ENCODE measurements at places on chromosomes 6 and 20.

GRCh38 chr6:34152042-34152524, 6.2 kb upstream of the GRM4 start:
- DNase-seq: no peak

GRCh38 chr6:7671581-7671980, 54.3 kb upstream of the BMP6 start:
- no peak for DNase-seq

DNA sequence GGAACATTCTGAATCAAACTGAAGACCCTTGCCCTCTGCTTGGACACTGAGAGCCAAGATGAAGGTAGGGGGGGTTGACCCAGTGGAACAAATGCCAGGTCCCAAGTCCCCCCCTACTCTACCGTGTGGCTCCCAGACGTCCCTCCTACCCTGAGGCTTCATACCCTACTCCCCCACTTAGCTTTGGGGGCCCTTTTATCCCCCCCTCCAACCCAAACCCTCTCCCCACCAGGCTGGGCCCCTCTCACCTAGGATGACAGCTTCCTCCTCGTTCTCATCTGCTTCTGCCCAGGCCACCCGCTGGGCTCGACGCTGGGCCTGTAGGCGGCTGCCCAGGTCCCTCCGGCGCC, 1.5 kb downstream of the DDRGK1 start:
- no peak for DNase-seq

- DNase-seq: no peak
Measured at GRCh38 chr6:1389369-1390132, at the start of gene FOXF2. Gene FOXF2 (plus strand): TSS chr6:1389576. CDS start chr6:1389948, 372 bp downstream.

GRCh38 chr6:167477688-167478087, 152.8 kb downstream of the TTLL2 start:
- no peak for DNase-seq

- no peak for DNase-seq
Measured at GRCh38 chr6:29992807-29993206, 50.5 kb downstream of the HLA-A start.

GRCh38 chr6:160691617-160692016, 10.4 kb upstream of the PLG start:
- no peak for DNase-seq

DNA sequence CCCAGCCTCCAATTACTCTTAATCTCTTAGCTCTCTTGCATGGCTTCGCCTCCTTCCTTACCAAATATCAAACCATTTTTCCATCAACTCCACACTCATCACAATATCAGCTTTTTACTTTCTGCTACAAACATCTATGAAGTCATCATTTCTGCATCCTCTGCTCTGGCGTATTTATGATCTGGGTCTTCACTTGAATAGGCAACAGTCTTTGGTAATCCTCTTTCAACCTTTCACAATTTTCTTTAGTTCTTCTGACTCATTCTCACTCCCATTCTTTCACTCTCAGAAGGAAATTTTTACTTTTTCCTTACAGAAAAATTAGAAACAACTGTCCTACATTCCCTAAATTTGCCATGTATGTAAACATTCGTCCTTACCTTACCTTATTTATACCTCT, 522.4 kb downstream of the HDGFL1 start:
- DNase-seq: no peak

DNA sequence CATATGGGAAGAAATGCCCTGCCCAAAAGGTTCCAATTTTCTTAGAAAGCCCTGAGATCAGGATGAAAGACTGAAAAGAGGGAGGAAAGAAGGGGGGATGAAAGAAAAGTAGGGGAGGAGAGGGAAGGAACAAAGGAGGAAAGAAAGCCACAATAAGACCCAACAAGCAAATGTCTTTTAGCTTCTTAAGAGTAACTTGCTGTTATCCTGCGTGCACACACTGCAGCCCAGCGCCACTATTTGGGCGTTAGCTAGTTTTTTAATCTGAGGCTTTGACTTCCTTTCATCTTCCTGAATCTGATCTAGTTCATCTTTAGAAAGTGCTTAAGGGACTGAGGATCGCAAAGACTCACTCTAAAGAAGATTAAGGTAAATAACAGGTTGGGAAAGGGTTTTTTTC, 77.4 kb upstream of the HDDC2 start:
- no peak for DNase-seq

- DNase-seq: no peak
Measured at GRCh38 chr20:15673206-15673605, 900.0 kb downstream of the KIF16B start.

DNA sequence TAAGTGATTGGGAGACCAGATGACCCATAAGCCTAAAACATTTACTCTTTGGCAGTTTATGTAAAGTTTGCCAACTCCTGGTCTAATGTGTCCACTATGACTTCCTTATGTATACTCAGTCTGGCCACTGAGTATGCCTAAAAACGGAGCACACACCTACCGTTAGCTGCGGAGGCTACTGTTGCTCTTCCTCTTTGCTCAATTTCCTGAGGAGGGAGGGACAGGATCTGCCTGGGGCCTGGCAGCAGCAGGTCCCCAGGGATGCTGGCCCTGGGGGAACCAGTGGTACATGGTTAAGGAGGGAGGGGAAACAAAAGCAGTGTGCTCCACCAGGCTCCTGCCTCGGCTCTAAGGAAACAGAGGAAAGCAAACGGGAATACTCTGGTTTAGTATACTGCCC, 113.5 kb downstream of the CDYL start:
- DNase-seq: no peak

GRCh38 chr6:28981833-28982475, 23.2 kb downstream of the ZNF311 start:
- DNase-seq: peak; percentile 77

DNA sequence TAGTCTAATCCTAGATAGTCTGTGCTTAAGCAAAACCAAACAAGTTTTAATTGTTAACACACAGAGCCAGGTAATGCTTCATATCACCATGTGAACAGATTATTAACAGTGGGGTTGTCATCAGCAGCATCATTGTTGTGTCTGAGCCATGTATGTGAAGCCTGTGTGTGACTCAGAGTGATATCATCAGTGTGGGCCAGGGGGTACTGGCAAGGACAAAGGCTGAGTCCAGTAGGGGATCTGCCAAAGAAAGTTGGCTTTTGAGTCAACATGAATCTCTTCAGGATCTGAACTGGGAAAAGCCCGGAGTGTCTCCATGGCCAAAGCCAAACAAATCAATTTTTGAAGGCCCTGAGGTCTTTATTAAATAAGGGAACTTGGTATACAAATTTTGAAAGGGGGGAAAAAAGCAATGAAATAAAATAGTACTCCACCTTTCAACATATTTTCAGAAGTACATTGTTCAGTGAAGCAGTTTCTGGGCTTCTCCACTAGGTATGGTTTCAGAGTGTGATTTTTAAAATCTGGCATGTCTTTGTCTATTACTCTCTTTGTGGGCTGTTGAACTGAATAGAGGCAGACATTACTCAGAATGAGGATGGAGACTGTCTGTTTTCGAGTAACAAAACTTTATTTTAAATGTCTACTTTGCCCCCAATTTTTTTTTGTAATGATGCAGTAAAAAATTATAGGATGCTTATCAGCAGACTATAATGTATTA, 444.2 kb upstream of the JAG1 start:
- no peak for DNase-seq

DNA sequence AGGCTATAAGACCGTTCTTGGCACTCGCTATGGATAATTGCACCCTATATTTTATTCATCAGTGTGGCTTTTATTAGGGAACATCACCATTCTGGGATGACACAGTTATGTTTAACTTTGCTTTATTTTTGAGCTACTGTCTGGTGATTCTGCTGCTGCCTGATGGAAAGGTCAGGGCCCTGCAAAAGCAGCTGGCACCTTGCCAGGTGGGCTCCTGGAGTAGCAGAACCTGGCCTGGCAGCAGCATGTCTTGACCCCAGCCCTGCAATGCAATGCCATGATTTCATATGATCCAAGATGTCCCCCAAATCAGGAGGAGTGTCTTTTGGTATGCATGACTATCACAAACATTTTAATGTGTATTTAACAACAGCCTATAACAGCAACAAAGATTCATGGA, 228.4 kb upstream of the RSPO3 start:
- no peak for DNase-seq

DNA sequence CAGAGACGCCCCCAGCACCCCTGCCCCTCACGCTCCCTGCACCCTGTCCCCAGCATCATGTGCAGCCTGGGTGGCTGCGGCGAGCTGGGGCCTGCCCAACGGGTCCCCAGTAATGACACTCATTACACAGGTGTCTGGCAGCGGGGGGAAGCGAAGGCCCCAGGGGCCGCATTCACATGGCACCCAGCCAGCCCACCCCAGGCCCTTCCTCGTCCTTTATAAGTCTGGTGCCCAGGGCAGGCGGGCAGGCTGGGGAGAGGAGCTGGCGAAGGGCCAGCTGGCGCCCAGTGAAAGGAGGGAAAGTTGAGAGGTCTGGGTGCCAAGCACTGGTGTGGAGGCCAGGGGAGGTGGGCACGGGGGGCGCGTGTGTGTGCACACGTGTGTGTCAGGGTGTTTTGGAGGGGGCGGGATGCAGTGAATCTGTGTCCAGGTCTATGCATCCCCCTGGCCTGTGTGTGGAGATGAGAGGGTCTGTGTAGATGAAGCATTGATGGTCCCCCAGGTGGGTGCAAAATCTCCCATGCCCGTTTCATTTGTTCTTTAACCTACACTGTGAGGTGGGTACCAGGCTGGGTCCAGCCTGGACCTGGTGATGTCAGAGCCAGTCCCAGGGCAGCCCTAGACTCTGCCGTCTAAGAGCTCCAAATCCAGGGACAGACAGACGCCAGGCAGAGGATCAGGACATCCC, 105.3 kb downstream of the CEBPB start:
- no peak for DNase-seq

DNA sequence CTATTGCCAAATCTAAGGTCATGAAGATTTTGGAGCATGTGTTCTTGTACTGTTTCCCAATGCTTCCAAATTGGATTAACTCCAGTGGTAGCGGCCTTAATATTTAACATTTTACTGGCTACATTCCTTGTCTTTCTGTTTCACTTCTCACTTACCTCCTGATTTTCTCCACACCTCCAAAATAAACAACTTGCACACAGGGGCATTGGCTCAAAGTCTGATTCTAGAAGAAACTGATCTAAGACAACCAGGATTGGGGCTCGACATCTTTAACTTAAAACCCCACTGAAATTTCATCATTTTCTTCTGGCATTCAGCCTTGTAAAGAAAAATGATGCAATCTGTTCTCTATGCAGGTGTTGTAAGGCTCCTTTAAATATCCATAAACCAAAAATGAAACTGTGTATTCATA, 557.9 kb upstream of the ID4 start:
- no peak for DNase-seq

DNA sequence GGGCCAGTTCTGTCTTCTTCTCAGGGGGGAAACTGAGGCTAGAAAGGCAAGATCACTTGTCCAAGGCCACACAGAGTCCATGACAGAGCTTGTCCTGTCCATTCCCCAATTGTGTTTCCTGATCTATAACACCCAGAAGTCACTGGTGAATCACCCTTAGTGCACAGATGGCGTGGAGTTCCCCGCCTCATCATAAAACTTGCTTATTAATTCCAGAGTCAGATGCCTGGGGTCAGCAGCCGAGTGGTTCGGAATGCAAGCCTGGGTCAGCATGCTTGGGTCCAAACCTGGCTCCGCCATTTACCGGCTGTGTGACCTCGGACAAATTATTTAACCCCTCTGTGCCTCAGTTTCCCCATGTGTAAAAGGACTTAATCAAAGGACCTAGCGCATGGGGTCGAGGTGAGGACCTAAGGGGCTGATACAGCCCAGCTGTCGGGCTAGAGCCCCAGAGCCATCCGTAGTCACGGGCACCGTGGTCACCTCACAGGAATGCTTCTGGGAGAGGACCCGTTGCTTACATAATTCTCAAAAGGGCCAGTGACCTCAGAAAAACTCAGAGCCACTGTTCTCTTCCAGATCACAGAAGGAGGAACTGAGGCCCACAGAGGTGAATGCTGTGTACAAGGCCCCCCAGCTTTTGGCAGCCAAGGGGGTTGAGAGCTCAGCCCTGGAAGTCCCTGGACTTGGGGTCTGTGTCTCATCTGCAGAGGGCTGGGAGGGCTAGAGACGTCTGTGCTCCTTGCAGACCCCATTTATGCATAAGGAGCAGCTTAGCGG, 1.4 kb upstream of the ZBP1 start:
- no peak for DNase-seq

DNA sequence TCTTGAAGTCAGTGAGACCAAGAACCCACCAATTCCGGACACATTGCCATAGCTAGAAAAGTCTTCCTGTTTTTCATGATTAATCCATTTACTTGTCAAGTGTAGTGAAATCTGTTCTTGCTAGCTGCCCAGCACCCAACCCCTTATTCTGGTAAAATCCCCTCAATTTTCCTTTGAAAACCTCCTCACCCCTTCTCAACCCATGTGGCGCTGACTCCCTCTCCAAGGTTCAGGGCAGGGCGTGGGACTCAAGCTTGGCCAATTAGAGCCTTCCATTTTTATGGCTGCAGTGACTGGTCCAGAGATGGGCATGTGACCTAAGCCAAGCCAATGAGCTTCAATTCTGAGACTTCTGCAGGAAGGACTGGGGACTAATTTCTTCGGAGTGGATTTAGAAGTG, 9.8 kb upstream of the ZBP1 start:
- DNase-seq: peak; percentile 74

- no peak for DNase-seq
Measured at GRCh38 chr20:50041246-50041873, 58.6 kb downstream of the SNAI1 start.

DNA sequence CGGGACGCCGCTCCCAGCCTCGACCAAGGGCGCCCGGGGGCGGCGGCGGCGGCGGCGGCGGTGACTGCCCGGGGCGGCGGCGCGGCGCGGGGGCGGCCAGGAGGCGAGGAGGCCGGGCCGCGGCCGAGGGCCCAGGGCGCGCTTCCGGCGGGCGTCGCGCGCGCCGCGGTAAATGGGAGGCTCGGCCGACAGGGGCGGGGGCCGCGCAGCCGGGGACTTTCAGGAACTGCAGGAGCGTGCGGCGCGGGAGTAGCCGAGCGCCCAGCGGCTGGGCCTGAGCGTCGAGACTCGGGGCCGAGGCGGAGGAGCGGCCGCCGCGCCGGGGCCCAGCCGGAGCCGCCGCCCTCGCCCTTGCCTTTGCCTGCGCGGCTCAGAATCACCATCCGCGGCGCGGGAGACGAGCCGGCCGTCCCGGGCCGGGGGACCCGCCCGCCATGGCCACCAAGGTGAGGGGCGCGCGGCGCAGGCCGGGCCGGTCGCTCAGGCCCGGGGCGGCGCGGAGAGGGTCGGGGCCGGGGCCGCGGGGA, at the start of gene SNX9:
SNX9 (plus strand) TSS at position 246 of the 527 bp plus-strand sequence; CDS start at position 435, 189 bp downstream.
- peak; percentile 83 for DNase-seq

DNA sequence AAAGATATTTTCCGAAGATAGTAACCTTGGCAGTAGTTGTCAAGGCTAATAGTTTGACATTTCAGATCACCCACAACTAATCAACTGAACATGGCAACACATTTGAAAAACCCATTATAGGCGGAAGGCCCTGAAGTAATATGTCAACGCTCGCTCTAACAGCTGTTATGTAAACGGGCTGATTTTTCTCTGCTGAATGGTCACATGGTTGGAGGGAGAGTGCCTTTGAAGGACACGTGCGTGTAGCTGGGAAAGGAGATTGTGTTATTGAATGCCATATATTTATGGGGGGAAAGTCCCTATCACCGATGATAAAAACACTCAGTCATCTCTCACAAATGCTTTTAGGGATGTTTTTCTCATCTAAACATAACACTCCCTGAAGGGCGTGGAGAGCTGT, 160.0 kb upstream of the RALGAPA2 start:
- DNase-seq: no peak

GRCh38 chr6:104789770-104790190, 69.9 kb downstream of the HACE1 start:
- peak; percentile 31 for DNase-seq
